AG08396 (cell line): ENCODE measurements at places on chromosomes 11 and 22.

DNA sequence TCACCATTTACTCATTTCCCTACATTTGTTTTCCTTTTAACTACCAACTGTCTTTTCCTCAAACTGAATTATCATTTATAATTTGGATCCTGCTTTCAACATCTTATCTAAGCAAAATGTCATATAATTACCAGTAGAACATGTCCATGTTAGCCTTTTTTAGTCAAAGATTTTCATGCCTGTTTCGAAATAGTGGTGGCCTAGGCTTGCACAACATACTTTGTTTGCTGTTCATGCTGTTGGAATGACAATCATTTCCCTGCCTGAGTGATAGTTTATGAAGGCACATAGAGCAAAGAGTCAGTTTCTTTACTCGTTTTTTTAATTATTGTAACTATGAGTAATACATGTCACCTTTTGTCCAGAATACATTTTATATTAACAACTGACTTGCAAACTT lies 144.3 kb upstream of the ANO3 start:
- DNase-seq, result peak; percentile 47

DNA sequence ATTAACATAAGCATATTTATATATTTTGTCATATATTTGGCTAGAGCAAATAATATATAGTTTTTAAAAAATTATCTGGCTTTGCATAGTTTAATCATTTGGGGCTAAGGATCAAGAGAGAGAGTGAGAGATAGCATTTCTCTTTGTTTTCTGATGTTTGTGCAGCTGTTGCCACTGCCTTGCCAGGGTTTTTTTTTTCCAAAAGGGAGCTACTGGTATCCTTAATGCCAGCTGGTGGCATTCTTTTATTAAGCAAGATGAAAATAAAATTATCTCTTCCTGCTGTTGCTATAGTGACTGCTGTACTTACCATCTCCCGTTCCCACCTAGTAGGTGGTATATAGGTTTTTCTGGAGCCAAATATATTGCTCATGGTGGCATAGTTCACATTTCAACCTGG lies 793.3 kb upstream of the ARHGAP42 start:
- no peak for DNase-seq

- DNase-seq, result no peak
These were observed 68.4 kb downstream of the ADAMTS15 start for GRCh38 chr11:130516554-130517505.

- DNase-seq, result no peak
These were observed 3.8 kb downstream of the CFL1 start for GRCh38 chr11:65854161-65854592.

GRCh38 chr11:61963282-61964057 lies 4.0 kb downstream of the FTH1 start:
- no peak for DNase-seq

DNA sequence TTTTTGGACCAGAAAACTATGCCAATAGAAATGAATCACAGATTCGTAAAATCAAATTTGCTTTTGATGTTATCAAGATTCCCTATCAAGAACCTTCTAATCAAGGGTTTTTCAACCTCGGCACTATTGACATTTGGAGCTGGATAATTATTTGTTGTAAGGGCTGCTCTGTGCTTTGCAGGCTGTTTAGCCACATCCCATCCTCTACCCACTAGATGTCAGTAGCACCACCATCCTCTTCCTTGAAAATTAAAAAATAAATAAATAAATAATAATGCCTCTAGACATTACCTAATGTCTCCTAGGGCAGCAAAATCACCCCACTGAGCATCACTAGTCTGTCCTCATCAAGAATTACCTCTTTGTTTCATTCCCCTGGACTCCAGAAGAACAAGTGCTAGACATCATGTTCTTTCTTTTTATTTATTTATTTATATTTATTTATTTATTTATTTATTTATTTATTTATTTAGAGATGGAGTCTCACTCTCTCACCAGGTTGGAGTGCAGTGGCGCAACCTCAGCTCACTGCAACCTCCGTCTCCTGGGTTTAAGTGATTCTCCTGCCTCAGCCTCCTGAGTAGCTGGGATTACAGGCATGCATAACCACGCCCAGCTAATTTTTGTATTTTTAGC lies 744.7 kb downstream of the KCNA4 start:
- DNase-seq, result no peak

- peak; percentile 69 for DNase-seq
These were observed 30.4 kb downstream of the PAAF1 start for GRCh38 chr11:73907191-73907590.
